RKO (cell line): ENCODE measurements at places on chromosomes 11 and 22.

DNA sequence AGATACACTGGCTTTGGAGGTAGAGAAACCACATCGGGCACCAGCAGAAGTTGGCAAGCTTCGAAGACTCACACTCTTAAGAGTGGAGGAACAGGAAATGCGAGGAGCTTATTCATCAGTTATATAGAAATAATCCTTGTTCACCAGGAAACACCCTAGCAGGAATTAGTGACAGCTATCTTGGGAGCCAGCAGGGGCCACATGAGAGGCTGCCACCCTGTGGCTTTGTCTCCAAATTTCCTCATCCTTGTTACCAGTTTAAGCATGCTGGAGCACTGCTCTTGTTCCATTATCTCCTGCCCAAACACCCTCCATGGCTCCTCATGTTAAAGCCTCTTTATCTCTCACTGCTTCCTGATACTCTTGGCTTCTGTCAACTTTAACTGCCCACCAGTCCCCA, 131.0 kb downstream of the PLEKHA7 start:
- DNase-seq: peak; percentile 37

- no peak for DNase-seq
These were observed 386.3 kb downstream of the ETS1 start for GRCh38 chr11:128201009-128201408.

GRCh38 chr11:118339281-118339961, 3.1 kb downstream of the CD3D start:
- no peak for DNase-seq

- no peak for DNase-seq
These were observed 791.0 kb downstream of the TBC1D22A start for GRCh38 chr22:47553436-47553835.

DNA sequence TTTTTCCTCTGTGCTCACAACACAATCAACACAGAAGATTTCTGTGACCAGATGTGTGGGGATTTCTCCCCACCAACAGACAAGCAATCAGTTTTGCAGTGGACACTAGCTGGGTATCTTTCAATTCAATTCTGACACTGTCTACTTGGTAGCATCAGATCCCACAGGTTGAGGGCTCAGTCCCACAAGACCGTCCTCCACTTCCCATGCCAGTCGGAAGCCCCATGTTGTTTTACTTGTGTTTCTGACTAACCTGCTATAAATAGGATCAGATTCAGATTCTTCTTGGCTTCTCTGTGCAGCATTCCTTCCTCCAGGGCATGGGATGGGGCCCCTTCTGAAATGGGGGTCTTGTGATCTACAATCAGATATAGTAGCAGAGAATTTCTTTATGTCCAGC, 19.6 kb downstream of the ACER3 start:
- no peak for DNase-seq

DNA sequence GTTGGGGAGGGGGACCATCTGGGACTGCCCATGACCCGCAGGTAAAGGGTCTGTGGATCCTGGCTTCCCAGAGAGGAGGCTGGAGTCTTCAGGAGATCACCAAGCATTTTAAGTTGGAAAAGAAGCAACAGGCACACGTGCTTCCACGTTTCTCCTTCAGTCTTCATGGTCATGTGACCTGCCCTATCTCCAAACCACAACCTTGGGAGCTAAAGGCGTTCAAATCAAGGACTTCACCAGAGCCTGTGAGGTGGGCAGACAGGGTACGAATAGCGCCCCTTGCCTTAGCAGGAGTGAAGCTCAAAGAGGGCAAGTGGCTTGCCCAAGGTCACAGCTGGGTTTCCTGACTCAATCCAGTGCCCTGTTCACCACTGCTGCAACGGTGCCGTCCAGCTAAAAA, 6.7 kb downstream of the TMEM184B start:
- no peak for DNase-seq

DNA sequence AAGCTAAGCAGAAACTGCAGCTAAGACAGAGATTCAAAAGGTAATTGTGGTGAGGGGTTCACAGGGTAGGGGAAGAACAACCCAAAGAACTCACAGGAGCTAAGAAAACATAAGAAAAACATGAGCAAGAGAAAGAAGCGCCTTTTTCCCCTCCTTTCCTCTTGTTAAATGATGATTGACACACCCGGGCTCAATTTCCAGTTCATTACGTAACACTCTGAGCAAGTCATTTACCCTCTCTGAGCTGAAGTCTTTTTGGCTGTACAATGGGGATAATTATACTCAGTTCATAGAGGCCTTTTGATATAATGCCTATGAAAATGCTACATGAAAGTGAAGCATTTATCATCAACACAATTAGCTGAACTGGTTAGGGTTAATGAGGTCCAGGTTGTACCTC, 17.2 kb downstream of the LRP4 start:
- no peak for DNase-seq

- no peak for DNase-seq
These were observed 124.1 kb upstream of the MPPED2 start for GRCh38 chr11:30710221-30710620.

DNA sequence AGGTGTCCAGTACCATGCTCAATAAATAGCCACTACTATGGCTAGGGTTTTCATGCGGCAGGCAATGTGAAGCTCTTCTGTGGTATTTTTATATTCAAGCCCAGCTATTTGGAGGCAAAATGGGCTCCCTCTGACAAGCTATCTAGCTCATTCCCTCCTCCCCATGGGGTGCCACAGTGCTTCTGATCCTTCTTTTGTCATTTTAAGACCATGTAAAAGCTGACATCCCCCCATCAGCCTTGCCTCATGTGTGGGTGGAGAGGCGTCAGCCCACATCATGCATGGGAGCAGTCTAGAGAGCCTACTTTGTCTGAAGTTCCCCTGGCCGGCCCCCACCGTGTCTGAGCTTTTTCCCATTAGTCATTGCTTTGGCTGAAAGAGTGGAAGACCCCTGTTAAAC, 59.8 kb downstream of the NAV2 start:
- no peak for DNase-seq
